ENCODE measurements at places on chromosomes 7 and 10.

DNA sequence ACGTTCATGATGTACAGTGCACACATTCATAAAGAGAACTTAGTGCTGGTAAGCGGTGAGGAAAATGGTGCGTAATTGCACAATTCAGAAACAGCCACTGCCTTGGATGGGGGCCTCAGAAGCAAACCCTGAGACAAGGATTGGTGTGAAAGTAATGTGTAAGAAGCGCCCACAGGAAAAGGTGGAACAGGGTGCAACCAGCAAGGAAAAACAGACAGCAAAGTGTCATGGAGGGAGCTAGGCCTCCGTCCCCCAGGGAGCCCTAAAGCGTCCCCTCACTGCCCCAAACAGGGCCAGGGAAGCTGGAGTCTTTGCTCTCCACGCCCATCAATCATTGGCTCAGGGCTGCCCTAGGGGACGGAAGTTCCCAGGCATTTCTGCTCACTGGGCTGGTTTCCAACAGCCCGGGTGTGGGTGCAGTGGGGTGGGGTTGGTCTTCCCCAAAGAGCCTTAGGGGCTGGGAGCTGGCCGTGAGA, 9.6 kb upstream of the C10orf105 start:
- DNase-seq: no peak

GRCh38 chr7:79964463-79964862, 170.2 kb upstream of the GNAI1 start:
- DNase-seq: no peak

GRCh38 chr10:110546499-110547110, 20.9 kb upstream of the SMC3 start:
- no peak for DNase-seq

DNA sequence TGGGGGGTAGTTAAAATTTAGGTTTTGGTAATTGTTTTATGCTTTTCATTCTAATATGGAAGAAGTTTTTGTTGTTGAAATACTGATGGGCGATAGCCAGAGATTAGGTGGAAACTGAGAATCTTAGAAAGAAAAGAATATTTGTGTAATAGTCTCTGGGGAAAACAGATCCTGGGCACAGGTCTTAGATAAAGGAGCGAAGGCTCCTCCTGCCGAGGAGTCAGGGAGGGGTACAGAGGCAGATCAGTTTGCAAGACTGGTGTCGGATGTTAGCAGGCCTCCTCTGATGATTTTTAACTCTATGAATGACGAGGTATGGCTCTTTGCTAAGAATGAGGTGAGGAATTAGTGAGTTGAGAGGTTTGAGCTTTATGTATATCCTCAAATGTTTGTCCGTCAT, 339.7 kb downstream of the HGF start:
- DNase-seq: no peak

DNA sequence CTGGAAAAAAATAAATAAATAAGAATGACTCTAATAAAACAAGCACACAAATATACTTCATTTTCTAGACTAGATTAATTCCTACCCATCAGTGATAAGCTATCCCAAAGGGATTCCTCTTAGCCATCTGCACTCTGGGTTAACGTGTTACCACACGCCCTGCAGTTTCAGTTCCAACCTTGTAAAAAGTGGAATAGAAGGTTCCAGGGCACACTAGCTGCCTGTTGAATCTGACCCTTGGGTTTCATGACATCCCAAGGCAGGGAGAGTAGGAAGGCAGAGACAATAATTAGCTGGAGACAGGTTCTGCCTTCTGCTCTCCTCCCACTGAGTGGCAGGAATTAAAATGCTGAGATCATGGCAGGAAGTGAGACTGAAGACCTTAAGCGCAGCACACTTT, 33.5 kb downstream of the SLC37A3 start:
- no peak for DNase-seq

DNA sequence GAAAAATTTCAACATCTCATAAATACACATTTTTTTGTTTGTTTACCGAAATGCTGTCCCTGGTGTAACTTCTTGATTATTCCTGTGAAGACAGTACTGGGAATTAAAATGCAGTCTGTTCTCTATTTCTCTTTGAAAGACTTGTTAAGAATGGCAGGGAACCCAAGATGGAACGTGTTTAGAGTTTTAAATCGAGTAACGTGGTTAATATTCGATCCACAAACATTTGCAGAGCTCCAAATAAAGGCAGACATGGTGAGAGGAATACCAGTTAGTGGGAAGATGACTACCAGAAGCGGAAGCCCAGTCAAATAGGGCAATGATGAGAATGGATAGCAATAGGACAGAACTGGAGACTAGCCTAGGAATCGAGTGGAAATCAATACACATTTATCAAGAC, 6.7 kb downstream of the PON3 start:
- DNase-seq: no peak

DNA sequence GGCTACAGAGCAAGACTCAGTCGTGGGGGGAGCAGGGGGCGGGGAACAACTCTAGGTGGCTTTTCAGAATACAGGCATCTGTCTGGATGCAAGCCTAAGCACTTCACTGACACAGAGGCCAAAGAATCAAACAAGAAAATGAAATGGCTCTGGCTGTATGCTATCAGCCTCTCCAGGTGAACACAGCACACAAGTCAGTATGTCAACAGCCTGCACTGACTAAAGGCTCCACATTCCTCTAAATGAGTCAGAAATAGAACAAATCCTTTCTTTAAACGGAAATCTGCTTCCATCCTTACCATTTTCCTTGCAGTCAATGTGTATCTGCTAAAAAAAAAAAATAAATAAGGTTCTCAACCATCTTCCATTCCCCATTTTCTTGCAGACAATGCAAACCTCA, 88.3 kb downstream of the ARMH3 start:
- DNase-seq: no peak

DNA sequence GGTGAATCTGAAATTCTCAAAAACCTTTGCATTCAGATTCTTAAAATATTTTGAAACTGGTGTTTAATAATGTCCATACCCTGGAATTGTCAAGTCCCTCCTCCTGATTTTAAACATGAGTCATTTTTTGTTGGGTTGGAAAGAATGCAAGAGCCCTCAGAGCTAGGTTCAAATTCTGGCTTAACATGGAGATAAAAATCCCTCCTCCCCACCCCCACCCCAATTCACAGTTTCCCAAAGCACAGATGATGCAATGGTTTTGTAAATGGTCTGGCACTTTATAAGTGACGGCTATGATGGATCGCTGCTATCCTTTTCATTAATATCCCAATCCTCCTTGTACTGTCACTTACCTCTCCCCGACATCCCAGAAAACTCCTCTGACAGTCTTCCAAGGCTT, 332.8 kb downstream of the PLXNA4 start:
- no peak for DNase-seq

GRCh38 chr7:111104710-111105109, 13.8 kb downstream of the LRRN3 start:
- DNase-seq: no peak

DNA sequence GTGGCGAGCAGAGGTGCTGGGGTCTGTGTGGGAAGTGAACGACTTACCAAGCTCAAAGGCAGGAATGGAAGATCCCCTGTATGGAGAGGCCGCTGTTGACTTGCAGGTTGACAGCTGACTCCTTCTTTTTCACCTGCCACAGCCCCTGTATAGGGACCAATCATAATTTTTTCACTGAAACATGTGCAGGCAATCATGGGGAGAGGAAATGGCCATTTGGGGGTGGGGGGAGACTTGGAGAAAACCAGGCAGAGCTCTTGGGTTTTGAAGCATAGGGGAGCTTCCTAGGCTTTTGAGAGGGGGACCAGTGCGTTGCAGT, 101.4 kb downstream of the WDR37 start:
- no peak for DNase-seq

- DNase-seq: no peak
Observed at GRCh38 chr7:2521952-2522591, 2.5 kb downstream of the LFNG start.

- DNase-seq: no peak
Observed at GRCh38 chr7:36316319-36316718, 73.3 kb upstream of the ANLN start.

DNA sequence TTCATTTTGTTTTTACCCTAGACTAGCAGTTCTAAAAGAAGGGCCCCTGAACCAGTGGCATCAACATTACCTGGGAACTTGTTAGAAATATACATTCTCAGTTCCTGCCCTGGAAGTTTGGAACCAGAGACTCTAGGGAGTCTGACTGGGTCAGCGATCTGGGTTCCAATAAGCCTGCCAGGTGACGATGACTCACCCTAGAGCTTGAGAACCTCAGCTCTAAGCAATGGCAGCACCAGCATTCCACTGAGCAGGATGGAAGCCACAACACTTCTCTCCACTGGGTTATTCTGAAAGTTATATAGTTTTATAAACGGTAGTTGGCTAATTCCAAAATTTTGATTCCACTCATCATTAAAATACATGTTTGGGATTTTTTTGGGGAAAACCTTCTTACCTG, 97.0 kb upstream of the AMPH start:
- DNase-seq: no peak

- no peak for DNase-seq
Observed at GRCh38 chr7:14875941-14876587, 26.5 kb downstream of the DGKB start.

- no peak for DNase-seq
Observed at GRCh38 chr10:100038561-100039071, 28.9 kb upstream of the DNMBP start.

GRCh38 chr10:75379212-75379724, 22.3 kb downstream of the ZNF503 start:
- no peak for DNase-seq

- no peak for DNase-seq
Observed at GRCh38 chr10:47230957-47231356, 69.0 kb upstream of the GDF10 start.

DNA sequence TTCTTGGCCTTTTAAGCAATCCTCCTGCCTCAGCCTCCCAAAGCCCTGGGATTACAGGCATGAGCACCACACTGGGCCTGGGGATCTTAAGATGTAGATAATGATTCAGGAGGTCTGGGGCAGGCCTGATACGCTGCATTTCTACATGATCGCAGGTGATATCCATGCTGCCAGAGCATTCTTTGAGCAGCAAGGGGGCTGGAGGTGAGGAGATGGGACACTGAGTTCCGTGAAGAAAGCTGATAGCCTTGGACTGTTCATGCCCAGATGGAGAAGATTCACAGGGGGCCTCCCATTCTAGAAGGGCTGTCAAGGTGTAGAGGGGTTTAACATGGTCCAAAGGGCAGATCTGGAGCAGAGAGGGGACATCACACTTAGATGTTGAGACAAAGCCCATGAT, 480.3 kb downstream of the RPS24 start:
- DNase-seq: no peak

GRCh38 chr10:13922586-13922985, 335.8 kb downstream of the PRPF18 start:
- no peak for DNase-seq

DNA sequence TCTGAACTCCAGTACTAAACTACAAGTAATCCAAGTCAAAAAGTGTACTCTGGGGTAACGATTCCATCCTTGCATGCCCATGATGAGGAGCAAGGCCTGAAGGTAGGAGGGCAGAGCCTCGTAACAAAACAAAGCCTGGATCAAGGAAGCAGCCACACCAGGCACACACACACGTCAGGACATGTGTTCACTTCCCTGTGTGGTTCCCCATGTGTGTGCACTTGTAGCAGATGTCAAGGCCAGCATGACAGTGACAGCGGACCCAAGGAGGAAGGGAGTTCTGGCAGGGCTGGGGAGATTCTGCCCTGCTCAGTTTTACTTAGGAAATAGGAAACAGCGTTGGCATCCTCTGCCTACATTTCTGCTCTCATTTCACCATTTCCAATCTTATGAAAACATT, 92.8 kb downstream of the ALOX5 start:
- no peak for DNase-seq

GRCh38 chr10:65470986-65471385, 1454.8 kb upstream of the LRRTM3 start:
- no peak for DNase-seq

GRCh38 chr10:116088985-116089384, 184.0 kb downstream of the GFRA1 start:
- DNase-seq: no peak

- no peak for DNase-seq
Observed at GRCh38 chr7:1536743-1537534, 6.4 kb downstream of the MAFK start.

DNA sequence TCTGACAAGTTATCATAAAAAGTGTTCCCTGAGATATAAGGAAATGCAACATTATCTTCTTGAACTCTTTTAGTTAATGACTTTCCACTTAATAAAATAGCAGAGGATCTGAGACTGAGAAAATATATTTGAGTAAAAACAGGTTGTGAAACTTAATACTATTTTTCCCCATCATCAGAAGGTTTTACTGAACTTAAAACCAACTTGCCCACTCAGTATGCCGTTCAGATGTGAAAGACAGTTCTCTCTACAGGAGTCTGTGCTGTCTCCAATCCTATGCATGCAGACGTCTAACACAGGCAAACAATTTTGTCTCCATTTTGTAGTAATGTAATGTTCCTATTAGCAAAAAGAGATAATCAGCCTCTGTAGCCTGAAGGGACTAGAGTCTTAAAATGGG, 38.2 kb upstream of the CYP2C18 start:
- no peak for DNase-seq

- DNase-seq: no peak
Observed at GRCh38 chr7:21923658-21924057, 22.0 kb downstream of the CDCA7L start.

GRCh38 chr7:158277219-158278141, 310.1 kb downstream of the PTPRN2 start:
- no peak for DNase-seq

DNA sequence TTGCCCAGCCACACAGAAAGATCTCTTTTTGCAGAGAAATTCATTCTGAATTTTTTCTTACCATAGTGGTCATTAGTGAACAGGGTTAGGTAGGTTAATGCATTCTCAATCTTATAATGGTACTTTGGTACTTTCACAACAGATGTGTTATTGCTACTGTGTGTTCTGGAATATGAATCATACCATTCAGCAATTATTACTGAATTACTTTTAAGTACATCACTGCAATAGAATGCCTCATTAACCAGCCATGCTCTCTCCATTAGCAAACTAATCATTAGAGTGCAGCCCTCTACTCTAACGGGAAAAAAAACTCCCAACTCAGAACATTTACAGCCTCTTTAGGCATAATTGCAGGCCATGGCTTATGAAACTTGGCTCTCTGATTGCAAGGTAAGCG, 102.1 kb downstream of the DOCK4 start:
- DNase-seq: no peak

DNA sequence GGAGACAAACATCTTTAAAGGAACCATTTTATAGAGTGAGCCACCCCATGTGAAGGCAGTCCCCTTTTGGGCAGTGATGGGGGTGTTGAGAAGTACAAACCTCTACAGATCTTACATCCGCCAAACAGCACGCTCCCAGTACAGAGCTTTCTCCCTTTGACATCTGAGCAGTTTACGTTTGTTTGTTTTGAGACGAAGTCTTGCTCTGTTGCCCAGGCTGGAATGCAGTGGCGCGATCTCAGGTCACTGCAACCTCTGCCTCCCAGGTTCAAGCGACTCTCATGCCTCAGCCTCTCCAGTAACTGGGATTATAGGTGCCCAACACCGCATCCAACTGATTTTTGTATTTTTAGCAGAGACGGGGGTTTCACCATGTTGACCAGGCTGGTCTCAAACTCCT, 128.9 kb downstream of the CCDC3 start:
- DNase-seq: no peak

GRCh38 chr10:12235796-12236195, 39.8 kb downstream of the CDC123 start:
- no peak for DNase-seq
